ENCODE measurements at places on chromosomes 4 and X.

DNA sequence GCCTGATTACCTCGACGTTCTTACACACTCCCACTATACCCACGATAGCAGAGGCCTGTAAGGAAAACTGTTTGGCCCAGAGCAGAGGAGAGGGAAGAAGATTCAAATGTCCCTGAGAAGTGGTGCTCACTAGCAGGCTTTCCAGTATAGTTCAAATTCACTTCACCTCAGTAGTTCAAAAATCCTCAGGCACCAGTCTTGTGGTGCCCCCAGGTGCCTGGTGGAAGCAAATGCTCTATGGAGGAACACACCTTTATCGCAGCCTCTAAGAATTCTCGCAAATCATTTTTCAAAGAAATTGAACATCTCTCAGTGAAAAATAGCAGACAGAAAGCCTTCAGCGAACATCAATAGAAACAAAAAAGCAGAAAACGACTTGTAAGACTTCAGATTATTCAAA lies 12.2 kb upstream of the MTMR1 start:
- H3K27ac ChIP-seq, result no peak overlapping the region
- H3K36me3 ChIP-seq, result no peaks in the 10 kb centered on the region
- DNase-seq, result no peak
- H3K4me3 ChIP-seq, result no peak overlapping the region
- no peaks in the 10 kb centered on the region for H3K27me3 ChIP-seq
- no peaks in the 10 kb centered on the region for H3K4me1 ChIP-seq

GRCh38 chr4:159697322-159698283 lies 594.7 kb downstream of the RAPGEF2 start:
- H3K27me3 ChIP-seq, result no peaks in the 10 kb centered on the region
- H3K4me1 ChIP-seq, result no peaks in the 10 kb centered on the region
- no peak overlapping the region for H3K27ac ChIP-seq
- no peak for DNase-seq
- no peaks in the 10 kb centered on the region for H3K36me3 ChIP-seq

DNA sequence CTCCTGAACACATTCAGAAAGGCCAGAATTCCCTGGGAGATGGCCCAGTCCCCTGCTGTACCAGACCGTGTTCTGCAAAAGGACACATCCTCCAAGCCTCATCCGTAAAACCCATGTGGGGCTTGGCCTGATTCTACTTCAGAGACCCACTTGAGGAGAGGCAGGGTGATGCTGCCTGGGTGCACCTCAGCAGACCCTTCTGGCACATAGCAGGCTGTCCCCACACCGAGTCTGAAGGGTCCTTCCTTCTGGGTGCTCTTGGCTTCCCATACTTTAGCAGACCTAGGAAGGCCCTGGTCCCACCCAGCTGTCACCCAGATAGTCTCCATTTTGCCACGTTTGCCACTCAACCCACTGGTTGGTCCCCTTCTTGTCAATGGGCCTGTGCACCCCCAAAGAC lies 270.1 kb upstream of the AGTR2 start:
- peaks cover 31% of the 10 kb centered on the region for H3K27me3 ChIP-seq
- H3K36me3 ChIP-seq, result no peaks in the 10 kb centered on the region
- no peak for DNase-seq
- no peak overlapping the region for H3K4me3 ChIP-seq
- H3K4me1 ChIP-seq, result no peaks in the 10 kb centered on the region

GRCh38 chr4:177485528-177485927 lies 43.3 kb upstream of the AGA start:
- no peak for DNase-seq
- H3K36me3 ChIP-seq, result no peaks in the 10 kb centered on the region
- no peaks in the 10 kb centered on the region for H3K27me3 ChIP-seq
- peaks cover 3% of the 10 kb centered on the region for H3K4me1 ChIP-seq
- no peak overlapping the region for H3K27ac ChIP-seq

GRCh38 chr4:6734165-6734786 lies 18.3 kb downstream of the BLOC1S4 start:
- peaks cover 6% of the 10 kb centered on the region for H3K4me1 ChIP-seq
- no peaks in the 10 kb centered on the region for H3K27me3 ChIP-seq
- no peak overlapping the region for H3K27ac ChIP-seq

DNA sequence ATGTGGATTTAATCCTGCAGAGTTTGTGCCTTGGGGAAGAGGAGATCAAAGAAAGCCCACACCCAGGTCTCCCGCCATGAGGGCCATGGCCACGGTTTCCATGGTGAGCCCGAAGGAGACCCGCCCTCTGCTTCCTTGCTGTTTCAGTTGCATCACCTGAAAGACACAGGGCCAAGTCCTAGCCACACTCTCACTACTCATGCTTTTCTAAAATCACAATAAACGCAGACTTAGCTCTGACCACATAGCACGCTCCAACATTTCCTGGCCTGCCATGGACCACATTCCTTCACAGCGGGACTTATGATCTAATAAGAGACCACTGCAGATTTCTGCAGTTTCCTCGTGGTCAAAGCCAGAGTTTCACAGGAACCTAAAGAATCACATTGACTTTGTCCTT lies 426.0 kb upstream of the NR3C2 start:
- no peaks in the 10 kb centered on the region for H3K36me3 ChIP-seq
- H3K4me3 ChIP-seq, result no peak overlapping the region
- no peak overlapping the region for H3K27ac ChIP-seq
- no peaks in the 10 kb centered on the region for H3K4me1 ChIP-seq
- DNase-seq, result no peak
- H3K27me3 ChIP-seq, result no peaks in the 10 kb centered on the region

DNA sequence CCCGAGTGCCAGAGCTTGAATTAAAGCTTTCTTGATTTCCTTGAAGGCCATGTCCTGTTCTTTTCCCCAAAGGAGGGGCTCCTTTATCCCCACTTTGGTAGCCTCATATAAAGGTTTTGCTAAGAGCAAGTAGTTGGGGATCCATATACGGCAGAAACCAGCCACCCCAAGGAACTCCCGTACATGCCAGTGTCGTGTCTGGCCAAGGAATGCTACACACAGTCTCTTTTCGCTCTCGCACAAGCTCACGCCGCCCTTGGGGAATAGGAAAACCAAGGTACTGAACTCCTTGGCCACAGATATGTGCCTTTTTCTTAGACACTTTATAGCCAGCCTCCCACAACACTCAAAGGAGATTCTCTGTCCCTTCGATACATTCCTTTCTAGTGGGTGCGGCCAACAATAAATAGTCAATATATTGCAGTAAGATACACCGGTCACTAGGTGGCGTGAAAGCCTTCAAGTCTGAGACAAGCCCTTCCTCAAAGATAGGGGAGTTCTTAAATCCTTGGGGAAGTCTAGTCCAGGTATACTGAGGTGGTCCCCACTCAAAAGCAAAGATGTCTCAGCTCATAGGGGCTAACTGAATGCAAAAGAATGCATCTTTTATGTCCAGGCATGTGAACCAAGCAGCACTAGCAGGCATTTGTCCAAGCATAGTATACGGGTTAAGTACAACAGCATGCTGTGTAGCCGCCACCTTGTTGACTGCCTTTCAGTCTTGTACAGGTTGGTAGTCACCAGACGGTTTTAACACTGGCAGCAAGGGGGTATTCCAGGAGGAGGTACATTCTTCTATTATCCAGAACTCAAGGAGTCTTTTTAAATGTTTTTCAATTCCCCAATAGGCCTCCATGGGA lies 57.8 kb upstream of the XAGE1B start:
- no peak overlapping the region for H3K27ac ChIP-seq
- H3K4me1 ChIP-seq, result no peaks in the 10 kb centered on the region
- no peaks in the 10 kb centered on the region for H3K27me3 ChIP-seq
- peak; percentile 31 for DNase-seq
